ENCODE measurements at places on chromosomes 3 and 15.

- no peak for DNase-seq
Observed at GRCh38 chr3:187136936-187137335, 2.4 kb downstream of the RPL39L start.

DNA sequence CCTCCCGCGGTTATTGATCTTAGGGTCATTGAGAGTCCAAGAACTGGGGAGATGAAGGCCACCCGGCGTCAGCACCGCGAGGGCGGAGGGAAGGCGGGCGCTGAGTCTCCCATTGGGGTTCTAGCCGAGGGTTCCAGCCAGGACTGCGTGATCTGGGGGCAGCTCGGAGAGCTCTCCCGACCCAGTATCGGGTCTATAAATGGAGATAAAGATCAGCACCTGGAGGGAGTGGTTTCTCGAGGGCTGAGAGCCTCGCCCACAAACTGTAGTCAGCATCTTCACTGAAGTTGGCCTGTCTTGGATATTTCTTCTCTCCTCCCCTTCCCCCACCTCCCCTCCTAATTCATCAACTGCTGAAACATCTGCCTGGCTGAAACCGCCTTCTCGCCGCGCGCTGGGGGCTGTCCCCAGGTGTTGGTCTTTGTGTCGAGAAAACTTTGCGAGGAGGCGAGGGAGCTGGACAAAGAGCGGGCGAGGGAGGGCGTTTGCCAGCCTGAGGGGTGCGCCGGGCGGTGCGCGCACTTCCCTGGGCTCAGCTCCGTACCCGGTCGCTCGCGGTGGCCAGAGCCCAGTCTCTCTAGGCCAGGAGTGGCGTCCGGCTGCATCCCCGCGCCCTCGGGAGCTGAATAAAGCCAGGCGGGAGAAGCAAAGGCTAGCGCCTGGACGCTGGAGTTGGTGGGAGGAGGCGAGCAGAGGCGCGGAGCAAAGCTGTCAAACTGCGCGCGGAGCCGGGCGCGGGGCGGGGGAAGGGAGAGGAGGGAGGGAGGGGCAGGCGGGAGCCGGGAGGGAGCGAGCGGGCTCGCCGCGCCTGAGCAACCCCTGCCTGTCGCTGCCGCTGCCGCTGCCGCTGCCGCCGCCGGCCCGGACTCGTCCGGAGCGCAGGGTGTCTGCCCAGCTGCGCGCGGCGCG, at the start of gene ST8SIA2:
Gene ST8SIA2, plus strand, starts transcription at position 811 of the 909 bp plus-strand sequence. CDS start 184 bp downstream, outside the sequence.
- peak; percentile 25 for DNase-seq

- DNase-seq, result no peak
Observed at GRCh38 chr3:60086811-60087210, 1037.0 kb upstream of the CFAP20DC start.

DNA sequence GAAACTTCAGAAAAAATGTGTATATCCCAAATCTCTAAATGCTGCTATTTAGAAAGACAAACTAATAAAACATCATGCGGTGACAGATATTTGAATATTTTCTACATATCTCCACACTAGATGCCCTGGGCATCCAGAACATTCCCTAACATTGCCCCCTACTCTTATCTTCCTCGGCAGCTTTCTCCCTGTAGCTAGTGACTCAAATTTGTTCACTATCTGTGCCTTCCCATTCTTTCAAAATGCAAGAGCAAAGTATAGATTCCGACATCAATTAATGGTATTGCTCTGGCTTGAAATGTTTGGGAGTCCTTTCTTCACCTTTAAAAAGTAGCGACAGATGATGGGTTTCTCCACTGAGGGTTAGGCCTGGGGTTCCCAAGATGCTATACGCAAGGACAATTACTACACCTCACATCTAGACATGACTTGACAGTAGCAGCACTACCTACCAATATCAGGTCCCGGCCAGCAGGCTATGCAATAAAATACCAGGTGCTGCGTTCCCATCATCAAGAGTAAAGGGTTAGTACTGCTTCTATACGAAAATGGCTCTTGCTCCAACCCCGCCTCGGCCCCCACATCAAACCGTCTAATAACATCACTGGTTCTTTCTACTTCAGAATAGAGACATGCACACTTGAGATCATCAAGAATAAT, 631 bp downstream of the UBR1 start:
- DNase-seq, result no peak

- DNase-seq, result no peak
Observed at GRCh38 chr3:71536376-71536965, 47.1 kb downstream of the FOXP1 start.

GRCh38 chr3:147930232-147930807, 521.2 kb downstream of the ZIC1 start:
- DNase-seq, result no peak

DNA sequence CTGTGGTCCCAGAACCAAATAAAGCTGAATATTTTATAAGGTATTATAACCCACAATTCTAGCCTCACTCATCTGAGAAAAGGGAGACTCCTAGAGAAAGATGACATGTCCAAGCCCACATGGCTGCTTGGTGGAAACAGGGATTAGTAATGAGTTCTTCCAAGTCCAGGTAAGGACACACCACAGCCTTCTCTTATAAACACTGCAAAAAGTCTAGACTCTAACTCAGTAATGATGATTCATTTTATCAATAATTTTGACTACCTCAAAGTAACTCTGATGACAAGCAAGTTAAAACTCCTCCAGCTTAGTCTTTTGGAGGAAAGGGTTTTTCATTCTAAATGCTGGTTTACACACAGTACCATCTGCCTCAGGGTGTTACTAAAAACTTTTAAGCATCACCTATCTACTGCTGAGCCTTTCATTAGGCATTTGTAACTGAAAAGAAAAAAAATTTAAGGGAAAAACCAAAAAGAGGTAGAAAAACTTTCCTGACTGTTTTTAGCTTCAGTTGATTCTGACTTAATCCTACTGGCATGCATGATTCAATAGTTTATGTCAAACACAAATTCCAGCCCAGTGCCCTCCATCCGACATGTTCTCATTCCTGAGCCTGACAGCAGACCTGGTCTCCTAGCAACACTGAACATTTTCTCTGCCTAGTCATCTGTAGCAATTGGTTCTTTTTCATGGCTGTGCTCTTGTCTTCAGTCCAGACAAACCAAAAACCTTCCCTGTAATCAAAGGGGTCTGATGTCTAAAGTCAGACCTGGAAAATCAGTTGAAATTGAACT, 43.9 kb downstream of the P3H2 start:
- DNase-seq, result peak; percentile 53

- DNase-seq, result no peak
Observed at GRCh38 chr3:60030982-60031381, 981.2 kb upstream of the CFAP20DC start.

DNA sequence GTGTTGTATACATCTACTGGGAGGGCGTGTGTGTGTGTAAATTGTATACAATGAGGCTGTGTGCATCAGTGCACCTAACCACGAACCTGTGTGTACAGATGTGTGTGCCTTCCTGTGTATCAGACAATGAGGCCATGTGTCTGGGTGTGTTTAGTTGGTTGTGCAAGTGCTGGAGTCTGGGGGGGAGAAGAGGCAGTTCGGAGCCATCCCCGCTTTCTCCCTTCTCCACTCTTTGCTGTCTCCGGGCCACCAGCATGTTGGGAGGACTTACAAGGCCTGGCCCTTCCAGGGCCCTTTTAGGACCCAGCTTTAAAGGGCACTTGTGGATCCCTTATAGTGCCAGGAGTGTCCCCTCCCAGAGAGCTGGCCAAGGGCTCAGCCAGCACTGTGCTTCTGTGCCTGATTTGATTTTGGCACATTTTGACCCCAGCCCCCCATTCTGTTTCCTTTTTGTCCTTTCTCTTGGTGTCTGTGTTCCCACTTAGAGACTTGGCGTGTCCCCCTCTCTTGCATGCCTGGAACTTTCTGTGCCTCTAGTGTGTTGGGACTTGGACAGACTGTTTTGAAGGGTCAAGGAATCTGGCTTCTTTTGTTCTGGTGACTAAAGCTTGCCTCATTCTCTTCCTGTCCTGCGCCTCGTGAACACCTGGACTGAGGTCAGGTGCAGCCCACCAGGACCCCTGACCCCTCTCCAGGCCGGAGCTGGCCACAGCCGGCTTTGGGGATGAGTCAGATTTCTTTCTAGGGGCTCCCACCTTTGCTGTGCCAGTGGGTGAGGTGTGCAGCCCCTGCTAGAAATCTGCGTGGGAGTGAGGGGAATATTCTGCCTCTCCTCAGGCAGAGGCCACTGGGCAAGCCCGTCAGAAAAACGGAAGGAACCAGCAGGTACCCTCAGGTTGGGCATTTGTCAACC, 1.5 kb downstream of the CTDSPL start:
- DNase-seq, result no peak

DNA sequence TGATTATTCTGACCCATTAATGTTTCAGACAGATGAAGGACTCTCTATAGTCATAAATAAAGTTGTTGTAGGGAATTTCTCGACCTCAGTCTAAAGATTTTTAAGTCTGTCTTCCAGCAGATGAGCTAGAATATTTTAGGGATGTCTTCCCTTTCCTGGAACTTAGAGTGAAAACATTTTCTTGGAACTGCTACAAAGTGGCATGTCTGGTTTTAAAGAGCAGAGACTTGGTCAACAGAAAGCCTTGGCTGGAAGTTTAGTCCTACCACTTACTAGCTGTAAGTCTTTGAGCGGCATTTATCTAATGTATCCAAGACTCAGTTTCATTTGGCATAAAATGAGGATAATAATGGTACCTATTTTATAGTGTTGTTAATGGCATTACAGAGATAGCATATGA, 120.0 kb upstream of the TGFBR2 start:
- DNase-seq, result no peak

DNA sequence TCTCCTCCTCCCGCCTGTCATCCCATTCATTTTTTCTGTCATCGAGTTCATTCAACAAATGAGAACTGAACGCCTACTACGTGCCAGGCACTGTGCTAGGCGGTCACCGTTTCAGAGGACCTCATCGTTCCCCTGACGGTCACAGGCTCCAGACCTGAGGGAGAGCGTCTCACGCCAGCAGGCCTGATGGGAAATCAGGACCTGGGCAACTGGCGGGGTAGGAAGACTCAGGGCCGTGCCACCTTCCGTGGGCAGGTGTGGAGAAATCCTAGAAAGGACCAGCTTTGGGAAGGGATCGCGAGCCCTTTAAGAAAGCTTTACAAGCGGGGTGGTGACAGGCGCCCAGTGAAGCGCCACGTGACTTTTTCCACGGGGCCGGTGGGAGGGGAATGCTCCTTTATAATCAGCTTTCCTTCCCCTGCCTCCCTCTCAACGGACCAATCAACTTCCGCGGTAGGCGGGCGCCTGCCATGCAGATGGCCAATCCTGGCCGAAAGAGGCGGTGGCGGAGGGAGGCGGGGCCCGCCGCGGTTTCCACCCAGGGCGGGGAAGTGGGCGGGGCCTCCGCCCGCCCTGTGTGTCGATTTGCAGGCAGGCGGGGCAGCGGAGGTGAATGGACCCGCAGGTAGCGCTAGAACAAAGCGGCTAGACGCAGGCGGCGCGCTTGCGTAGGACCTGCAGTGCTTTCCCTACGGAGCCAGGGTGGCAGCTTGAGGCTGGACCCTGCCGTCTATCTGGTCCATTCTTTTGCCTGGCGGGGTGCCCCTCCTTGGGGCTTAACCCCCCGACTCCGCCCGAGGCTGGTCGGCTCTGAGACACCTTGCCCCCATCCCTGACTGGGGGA, 819 bp upstream of the DUSP7 start:
- peak; percentile 92 for DNase-seq

DNA sequence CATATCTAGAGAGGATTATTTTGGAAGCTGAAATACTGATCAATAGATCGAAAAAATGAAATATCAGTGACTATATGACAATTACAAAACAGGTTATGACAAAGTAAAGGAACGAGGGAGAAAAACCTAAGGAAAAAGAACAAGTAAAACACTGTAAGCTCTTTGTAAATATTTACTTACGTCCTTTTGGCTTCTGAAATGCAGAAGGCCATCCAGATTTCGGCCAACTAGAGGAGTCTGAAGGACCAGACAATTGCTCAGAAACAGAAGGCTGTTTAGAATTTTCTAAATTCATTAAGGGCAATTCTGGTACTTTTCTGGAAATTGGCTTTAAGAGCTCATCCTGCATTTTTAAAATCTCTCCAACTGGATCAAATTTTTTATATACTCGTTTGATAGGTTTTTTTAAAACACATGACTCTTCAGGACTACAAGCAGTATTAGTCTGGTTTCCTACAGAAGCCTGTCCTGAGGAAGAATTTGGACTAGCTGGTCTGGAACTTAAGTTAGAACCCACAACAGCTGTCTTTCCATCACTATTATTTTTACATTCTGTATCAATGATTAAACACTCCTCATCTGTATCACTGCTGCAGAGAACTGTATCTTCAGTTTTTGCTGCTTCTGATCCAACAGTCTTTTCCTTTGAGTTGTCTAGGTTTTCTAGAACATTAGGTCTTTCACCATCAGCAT, 30.1 kb downstream of the ICE2 start:
- no peak for DNase-seq

GRCh38 chr3:9452417-9452816, 55.0 kb downstream of the SETD5 start:
- DNase-seq, result no peak

DNA sequence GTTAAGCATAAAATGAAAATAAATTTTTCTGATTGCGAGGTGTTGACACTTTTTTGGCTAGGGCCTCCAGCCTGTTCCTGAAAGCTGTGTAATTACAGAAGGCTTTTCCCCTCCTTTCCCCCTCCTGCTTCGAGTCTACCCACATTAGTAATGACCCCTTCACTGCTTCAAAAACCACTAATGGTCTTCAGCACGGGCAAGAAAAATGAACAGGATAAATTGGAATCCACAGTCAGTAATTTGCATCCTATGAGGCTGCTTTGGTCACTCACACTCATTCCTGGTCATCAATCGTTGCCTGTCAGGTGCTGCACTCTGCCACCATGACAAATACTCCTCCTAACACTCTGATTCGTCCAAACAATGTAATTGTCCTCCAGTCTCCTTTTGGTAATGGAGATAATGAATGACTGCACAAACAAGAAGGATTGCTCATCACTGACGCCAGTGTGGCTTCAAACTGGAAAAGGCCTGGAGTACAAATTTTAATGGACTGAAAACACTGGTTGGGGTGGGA, 148.6 kb downstream of the MEIS2 start:
- peak; percentile 72 for DNase-seq

GRCh38 chr3:71628522-71628921, 45.0 kb upstream of the FOXP1 start:
- no peak for DNase-seq

- DNase-seq, result no peak
Observed at GRCh38 chr3:35079403-35079802, 559.9 kb upstream of the ARPP21 start.

- DNase-seq, result no peak
Observed at GRCh38 chr15:40234783-40235182, 4.1 kb upstream of the PAK6 start.

GRCh38 chr3:189809583-189809982, 178.4 kb downstream of the TP63 start:
- no peak for DNase-seq

- no peak for DNase-seq
Observed at GRCh38 chr3:25043749-25044148, 384.3 kb upstream of the RARB start.

GRCh38 chr15:58307313-58307961, 124.4 kb upstream of the LIPC start:
- peak; percentile 29 for DNase-seq

- no peak for DNase-seq
Observed at GRCh38 chr3:115899535-115899934, 276.2 kb downstream of the GAP43 start.

- no peak for DNase-seq
Observed at GRCh38 chr15:100517846-100518245, 10.9 kb downstream of the CERS3 start.

- no peak for DNase-seq
Observed at GRCh38 chr3:158451405-158452055, 119.5 kb upstream of the MLF1 start.
